ENCODE measurements at places on chromosomes 4 and X.

GRCh38 chr4:4637710-4638109, 95.9 kb upstream of the STX18 start:
- H3K36me3 ChIP-seq = peaks cover 18% of the 10 kb centered on the region
- H3K4me3 ChIP-seq = no peak overlapping the region
- H3K27me3 ChIP-seq = peaks cover 7% of the 10 kb centered on the region
- H3K4me1 ChIP-seq = peaks cover 38% of the 10 kb centered on the region
- no peak overlapping the region for H3K27ac ChIP-seq
- no peak for DNase-seq

DNA sequence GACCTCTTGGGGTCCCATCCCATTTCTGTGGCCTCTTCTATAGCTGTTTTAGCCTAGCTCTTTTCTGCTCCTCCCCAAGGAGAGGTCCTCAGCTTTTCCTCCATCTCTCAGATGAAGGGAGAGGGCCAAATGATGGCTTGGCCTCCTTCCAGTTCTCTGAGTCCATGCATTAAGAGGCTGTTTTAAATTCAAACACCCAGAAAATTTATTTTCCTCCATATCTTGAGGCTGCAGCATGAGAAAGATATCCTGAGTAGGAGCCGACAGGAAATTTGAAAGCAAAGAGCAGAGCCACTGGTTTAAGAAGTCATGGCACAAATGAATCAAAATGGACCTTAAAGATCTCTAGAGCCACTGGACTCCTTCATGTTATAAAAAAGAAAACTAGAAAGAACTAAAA, 558.8 kb downstream of the MID1IP1 start:
- H3K4me3 ChIP-seq = no peak overlapping the region
- no peaks in the 10 kb centered on the region for H3K36me3 ChIP-seq
- no peak overlapping the region for H3K27ac ChIP-seq

GRCh38 chrX:85107407-85107806, 103.7 kb downstream of the APOOL start:
- no peak overlapping the region for H3K27ac ChIP-seq
- no peaks in the 10 kb centered on the region for H3K36me3 ChIP-seq
- no peak for DNase-seq
- H3K4me3 ChIP-seq = no peak overlapping the region
- H3K4me1 ChIP-seq = no peaks in the 10 kb centered on the region

- no peaks in the 10 kb centered on the region for H3K36me3 ChIP-seq
- H3K4me1 ChIP-seq = peaks cover 37% of the 10 kb centered on the region
- peak overlapping the region; percentile 82 for H3K4me3 ChIP-seq
- no peak overlapping the region for H3K27ac ChIP-seq
These were observed 3.8 kb downstream of the SLITRK2 start for GRCh38 chrX:145821291-145821897.

DNA sequence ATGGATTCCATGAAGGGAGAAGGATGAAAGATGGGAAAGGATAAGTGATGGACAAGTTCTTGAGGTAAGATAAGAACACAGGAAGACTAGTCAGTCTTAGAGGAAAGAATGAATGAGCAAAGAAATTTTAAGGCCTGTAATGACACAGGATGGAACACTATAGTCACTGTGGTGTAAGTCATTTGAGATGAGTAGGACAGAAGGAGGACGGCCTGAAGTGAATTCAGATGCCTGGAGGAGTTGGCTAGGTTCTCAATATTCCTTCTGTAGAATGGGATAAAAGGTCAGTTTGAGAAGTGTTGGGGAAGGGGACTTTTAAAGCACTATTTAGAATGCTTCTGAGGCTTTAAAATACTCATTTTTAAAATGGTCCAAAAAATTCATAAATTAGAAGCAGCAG, 3.9 kb downstream of the MSMO1 start:
- H3K4me3 ChIP-seq = no peak overlapping the region
- peak overlapping the region; percentile 93 for H3K27ac ChIP-seq
- no peak for DNase-seq
- H3K36me3 ChIP-seq = peaks cover 29% of the 10 kb centered on the region

- H3K27me3 ChIP-seq = no peaks in the 10 kb centered on the region
- peaks cover 28% of the 10 kb centered on the region for H3K4me1 ChIP-seq
- DNase-seq = peak; percentile 14
- H3K4me3 ChIP-seq = no peak overlapping the region
- peak overlapping the region; percentile 22 for H3K27ac ChIP-seq
These were observed 250.4 kb upstream of the GIMD1 start for GRCh38 chr4:106618956-106619355.

GRCh38 chrX:96713303-96713702, 28.7 kb downstream of the DIAPH2 start:
- H3K27me3 ChIP-seq = no peaks in the 10 kb centered on the region
- no peak overlapping the region for H3K4me3 ChIP-seq
- DNase-seq = no peak
- H3K4me1 ChIP-seq = peaks cover 22% of the 10 kb centered on the region
- H3K27ac ChIP-seq = peak overlapping the region; percentile 40
- peaks cover 6% of the 10 kb centered on the region for H3K36me3 ChIP-seq

- no peak overlapping the region for H3K27ac ChIP-seq
- DNase-seq = no peak
- H3K36me3 ChIP-seq = no peaks in the 10 kb centered on the region
- H3K4me1 ChIP-seq = no peaks in the 10 kb centered on the region
- H3K27me3 ChIP-seq = peaks cover 5% of the 10 kb centered on the region
- no peak overlapping the region for H3K4me3 ChIP-seq
These were observed 61.7 kb upstream of the CT45A1 start for GRCh38 chrX:135651647-135652295.

- H3K4me3 ChIP-seq = peak overlapping the region; percentile 6
- no peak for DNase-seq
- peaks cover 74% of the 10 kb centered on the region for H3K4me1 ChIP-seq
- H3K36me3 ChIP-seq = peaks cover 34% of the 10 kb centered on the region
- no peak overlapping the region for H3K27ac ChIP-seq
These were observed 239.9 kb downstream of the MAML3 start for GRCh38 chr4:139913995-139914598.

DNA sequence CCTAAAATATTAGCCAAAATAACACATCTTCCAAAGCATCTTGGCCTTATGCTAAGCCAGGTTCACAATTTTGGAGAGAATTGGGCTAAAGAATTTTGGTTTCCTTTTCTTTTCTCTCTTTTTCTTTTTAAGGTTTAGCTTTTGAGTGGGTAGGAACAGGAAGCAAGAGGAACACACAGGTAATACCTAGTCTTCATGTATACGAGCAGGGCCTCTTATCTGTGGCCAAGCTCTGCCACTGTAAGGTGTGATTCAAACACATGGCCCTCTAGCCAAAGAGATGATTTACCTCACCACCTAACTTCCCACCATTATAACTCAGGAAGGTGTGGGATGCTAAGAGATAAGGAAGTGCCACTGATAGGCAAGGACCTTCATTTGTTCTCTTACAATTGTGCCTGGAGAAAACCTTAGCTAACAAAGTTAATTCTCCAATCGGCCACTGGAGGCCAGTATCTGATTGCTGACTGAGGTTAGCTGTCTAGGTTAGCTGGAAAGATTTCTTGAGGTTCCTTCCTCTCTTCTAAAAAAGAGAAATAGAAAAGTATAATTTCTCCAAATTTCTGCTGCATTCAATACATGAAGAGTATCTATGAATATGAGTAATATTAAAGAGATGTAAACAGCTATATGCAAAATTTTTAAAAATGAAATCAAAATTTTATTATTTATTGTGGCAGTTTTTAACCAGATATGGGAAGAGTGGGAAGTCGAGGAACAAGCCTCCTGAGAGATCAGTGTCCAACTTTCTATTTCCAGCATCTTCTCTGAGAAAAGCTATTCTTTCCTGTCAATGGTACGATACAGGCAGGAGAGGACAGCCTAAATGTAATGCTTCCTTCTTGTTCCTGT, 30.1 kb upstream of the BBS7 start:
- H3K27ac ChIP-seq = no peak overlapping the region
- no peak overlapping the region for H3K4me3 ChIP-seq
- peaks cover 11% of the 10 kb centered on the region for H3K27me3 ChIP-seq
- H3K4me1 ChIP-seq = no peaks in the 10 kb centered on the region
- DNase-seq = peak; percentile 56

GRCh38 chr4:102809190-102809589, 18.2 kb downstream of the UBE2D3 start:
- H3K27me3 ChIP-seq = no peaks in the 10 kb centered on the region
- no peak for DNase-seq
- H3K36me3 ChIP-seq = peaks cover 66% of the 10 kb centered on the region

DNA sequence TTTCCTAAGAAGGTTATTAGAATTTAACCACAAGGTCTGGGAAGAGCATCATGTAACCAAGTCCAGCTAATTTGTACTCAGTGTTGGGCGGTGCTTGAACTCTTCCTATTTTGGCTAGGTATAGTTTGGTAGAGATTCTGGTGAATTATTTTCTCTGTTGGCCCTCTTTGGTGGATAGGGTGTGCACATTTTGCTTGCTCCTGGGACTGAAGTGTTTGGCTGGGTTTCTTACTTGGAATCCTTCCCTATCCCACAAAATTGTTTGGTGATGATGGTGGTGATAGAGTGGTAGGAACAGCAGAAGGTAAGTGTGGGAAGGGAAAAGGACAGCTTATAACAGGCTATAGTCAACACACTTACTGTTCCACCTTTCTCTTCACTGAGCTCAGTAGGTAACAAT, 194.8 kb upstream of the GPC4 start:
- no peaks in the 10 kb centered on the region for H3K27me3 ChIP-seq
- H3K4me3 ChIP-seq = no peak overlapping the region
- H3K4me1 ChIP-seq = peaks cover 10% of the 10 kb centered on the region
- no peak overlapping the region for H3K27ac ChIP-seq
- DNase-seq = no peak

DNA sequence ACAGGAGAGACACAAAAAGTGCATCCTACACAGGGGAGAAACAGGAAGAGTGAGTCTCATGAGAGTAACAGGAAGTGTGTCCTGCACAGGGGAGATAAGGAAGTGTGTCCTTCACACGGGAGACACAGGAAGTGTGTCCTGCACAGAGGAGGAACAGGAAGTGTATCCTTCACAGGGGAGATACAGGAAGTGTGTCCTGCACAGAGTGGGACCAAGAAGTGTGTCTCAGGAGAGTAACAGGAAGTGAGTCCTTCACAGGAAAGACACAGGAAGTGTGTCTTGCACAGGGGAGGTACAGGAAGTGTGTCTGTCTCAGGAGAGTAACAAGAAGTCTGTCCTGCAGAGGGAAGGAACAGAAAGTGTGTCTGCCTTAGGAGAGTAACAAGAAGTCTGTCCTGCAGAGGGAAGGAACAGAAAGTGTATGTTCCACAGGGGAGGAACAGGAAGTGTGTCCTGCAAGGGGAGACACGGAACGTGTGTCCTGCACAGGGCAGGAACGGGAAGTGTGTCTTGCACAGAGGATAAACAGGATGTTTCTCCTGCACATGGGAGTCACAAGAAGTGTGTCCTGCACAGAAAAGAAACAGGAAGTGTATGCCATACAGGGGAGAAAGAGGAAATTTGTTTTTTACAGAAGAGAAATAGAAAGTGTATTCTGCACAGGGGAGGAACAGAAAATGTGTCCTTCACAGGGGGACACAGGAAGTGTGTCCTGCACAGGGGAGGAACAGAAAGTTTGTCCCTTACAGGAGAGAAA, 102.0 kb downstream of the ARSF start:
- H3K4me1 ChIP-seq = peaks cover 84% of the 10 kb centered on the region
- peak overlapping the region; percentile 8 for H3K4me3 ChIP-seq
- H3K36me3 ChIP-seq = peaks cover 36% of the 10 kb centered on the region
- no peak for DNase-seq

- H3K36me3 ChIP-seq = peaks cover 8% of the 10 kb centered on the region
- DNase-seq = no peak
- no peak overlapping the region for H3K27ac ChIP-seq
- no peaks in the 10 kb centered on the region for H3K27me3 ChIP-seq
- no peak overlapping the region for H3K4me3 ChIP-seq
These were observed 238.8 kb downstream of the ANK2 start for GRCh38 chr4:113288257-113288656.

GRCh38 chr4:40731792-40732245, 17.9 kb upstream of the NSUN7 start:
- peaks cover 17% of the 10 kb centered on the region for H3K4me1 ChIP-seq
- H3K27me3 ChIP-seq = no peaks in the 10 kb centered on the region
- H3K4me3 ChIP-seq = no peak overlapping the region
- H3K36me3 ChIP-seq = no peaks in the 10 kb centered on the region

- peaks cover 4% of the 10 kb centered on the region for H3K27me3 ChIP-seq
- H3K4me3 ChIP-seq = no peak overlapping the region
- DNase-seq = no peak
- H3K4me1 ChIP-seq = no peaks in the 10 kb centered on the region
These were observed 71.3 kb upstream of the ENOX2 start for GRCh38 chrX:130974323-130974722.

DNA sequence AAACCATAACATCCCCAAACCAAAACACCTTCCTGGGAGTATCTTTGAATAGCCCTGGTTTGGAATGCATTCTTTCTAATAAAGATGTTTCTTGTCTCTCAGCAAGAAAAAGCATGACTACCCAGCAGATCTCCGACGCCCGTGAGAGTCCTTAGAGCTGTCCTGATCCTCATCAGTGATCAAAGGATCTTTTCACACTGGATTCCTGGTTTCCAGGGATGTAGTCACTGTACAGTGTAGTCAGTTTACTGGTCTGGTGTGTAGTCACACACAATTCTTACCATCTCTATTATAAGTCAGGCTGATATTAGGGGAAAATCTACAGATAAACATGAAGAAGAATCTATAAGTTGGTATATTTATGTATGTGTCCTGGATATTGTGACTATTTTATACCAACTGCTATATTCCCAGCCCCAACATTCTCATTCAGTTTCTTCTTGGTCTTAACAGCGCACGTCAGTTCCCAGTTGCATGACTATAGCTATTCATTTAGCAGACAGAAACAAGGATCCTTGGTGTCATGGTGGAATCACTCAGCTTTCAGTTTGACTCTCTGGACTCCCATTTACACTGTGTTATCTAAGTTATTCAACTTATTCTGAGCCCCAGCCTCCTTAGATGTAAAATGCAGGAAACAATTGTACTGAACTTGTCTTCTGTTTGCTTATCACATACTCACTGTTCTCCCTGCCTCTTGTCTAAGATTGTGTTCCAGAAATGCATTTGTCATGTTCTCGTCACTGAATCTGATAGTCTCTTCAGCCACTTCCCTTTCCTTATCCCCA, 68.3 kb downstream of the SLIT2 start:
- no peak for DNase-seq
- H3K27ac ChIP-seq = peak overlapping the region; percentile 78
- peaks cover 61% of the 10 kb centered on the region for H3K4me1 ChIP-seq
- no peak overlapping the region for H3K4me3 ChIP-seq
- no peaks in the 10 kb centered on the region for H3K27me3 ChIP-seq

DNA sequence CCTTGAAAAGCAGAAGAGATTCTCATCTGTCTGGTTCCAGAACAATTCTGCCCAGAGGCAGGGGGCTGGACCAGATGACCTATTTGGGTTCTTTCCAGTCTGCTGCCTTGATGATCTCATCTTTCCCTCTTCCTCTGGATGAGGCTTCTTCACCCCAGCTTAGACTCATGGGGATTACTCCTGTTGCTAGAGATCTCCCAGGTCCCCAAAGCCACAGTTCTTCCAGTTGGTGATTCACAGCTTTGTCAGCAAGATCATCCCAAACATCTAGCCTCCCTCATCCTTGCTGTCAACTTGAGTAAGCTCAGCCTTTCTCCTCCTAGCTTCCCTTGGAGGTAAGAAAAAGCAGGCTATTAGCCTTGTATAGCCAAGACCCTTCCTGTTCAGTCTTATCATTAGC, 64.2 kb upstream of the PJA1 start:
- no peak for DNase-seq
- peaks cover 12% of the 10 kb centered on the region for H3K27me3 ChIP-seq
- no peaks in the 10 kb centered on the region for H3K4me1 ChIP-seq
- no peaks in the 10 kb centered on the region for H3K36me3 ChIP-seq
- no peak overlapping the region for H3K27ac ChIP-seq

- DNase-seq = no peak
- H3K4me1 ChIP-seq = peaks cover 43% of the 10 kb centered on the region
- no peak overlapping the region for H3K4me3 ChIP-seq
- H3K27me3 ChIP-seq = peaks cover 5% of the 10 kb centered on the region
- H3K36me3 ChIP-seq = no peaks in the 10 kb centered on the region
- no peak overlapping the region for H3K27ac ChIP-seq
These were observed 15.3 kb downstream of the PPARGC1A start for GRCh38 chr4:23874536-23874901.

Data from nephron progenitor cell (in vitro differentiated cells).